ENCODE measurements at places on chromosomes 2 and 18.

GRCh38 chr2:240935103-240935876 lies 29.2 kb downstream of the CROCC2 start:
- no peak for DNase-seq

GRCh38 chr2:188966079-188966571 lies 8.0 kb upstream of the COL3A1 start:
- DNase-seq = no peak

- DNase-seq = no peak
These were observed 92.6 kb downstream of the VAPA start for GRCh38 chr18:10006311-10006893.

- no peak for DNase-seq
These were observed 16.0 kb downstream of the SLC66A2 start for GRCh38 chr18:79935499-79935898.

DNA sequence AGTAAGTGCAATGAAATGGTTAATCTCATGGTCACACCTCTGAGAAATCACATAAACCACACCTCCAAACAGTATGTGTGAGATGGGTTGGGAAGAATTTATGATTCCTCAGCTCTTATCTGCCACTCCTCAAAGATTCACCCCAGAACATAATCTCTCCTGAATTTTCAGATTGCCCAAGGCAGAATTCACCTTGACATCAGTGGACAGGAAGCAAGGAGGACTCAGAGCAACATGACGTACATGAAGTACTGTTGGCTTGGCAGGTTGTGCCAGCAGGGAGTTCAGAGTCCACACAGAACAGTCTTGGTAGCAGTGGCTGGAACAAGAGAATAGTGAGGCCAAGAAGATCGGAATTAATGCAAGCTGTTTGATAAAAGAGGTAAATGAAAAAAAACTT lies 31.7 kb upstream of the CYBRD1 start:
- no peak for DNase-seq

GRCh38 chr2:227016894-227017293 lies 147.1 kb downstream of the COL4A4 start:
- no peak for DNase-seq

DNA sequence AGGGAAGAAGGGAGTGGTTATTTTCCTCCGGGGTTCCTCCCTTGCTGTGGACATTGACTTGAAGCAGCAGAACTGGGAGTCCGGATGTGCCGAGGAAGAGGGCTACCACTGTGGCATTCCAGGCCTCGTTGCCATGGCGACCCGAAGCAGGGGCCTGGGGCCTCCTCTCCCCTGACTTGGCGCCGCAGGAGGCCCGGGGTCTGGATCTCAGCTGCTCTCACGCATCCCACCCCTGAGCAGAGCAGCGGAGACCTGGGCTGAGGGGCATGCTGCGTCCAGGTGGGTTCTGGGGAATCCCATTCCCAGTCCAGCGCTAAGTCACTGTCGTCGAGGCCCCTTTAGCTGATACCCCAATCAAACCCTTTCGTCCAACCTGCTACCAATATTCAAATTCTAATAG lies 100.2 kb downstream of the BCL11A start:
- DNase-seq = no peak

DNA sequence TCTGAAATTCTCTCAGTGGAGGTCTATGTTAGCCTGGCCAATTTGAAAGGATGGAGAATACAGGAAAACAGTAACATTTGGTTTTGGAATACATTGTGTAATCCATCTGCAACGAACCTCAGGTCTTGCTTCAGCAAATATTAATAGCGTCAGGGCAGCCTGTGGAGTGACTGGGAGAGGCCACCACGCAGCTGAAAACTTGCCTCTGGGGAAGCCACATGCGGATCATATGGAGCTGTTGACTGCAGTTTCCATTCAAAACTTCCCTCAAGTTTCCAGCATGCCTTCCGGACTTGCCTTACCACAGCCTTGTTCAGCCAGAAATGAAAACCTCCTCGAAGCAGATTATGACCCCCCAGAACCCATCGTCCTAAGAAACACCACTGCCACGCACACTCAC lies 25.7 kb downstream of the BCL11A start:
- DNase-seq = no peak

- DNase-seq = no peak
These were observed 5.3 kb downstream of the COL3A1 start for GRCh38 chr2:188979187-188980114.

DNA sequence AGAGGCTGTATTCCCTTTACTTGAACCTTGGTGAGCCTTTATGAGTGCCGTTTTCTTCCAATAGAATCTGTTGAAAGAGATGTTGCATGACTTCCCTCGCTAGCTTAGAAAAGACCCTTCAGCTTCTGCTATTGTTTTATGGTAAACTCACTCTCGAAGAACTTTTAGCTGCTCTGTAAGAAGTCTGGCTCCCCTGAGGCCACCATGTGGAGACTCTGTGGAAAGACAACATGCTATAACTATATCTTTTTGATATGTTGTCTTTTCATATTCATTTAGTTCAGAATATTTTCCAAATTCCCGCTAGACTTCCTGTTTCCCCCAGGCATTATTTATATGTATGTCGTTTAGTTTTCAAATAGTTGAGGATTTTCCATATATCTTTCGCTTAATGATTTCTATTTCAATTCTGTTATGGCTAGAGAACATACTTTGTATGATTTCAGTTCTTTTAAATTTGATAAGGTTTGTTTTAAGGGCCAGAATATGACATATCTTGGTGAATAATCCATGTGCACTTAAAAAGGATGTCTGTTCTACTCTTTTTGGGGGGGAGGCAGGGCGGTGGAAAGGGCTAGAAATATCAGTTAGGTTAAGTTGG lies 64.1 kb downstream of the PTPN4 start:
- no peak for DNase-seq

DNA sequence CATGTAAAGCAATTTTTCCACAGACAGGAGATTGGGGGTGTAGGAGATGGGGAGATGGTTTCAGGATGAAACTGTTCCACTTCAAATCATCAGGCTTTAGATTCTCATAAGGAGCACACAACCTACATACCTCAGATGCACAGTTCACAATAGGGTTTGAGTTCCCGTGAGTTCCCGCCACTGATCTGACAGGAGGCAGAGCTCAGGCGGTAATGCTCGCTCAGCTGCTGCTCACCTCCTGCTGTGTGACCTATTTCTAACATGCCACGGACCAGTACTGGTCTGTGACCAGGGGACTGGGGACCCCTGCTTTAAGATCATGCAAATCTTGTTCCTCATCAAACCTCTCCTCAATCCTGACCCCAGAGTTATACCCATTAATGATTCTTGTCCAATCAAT lies 70.1 kb downstream of the RPE start:
- no peak for DNase-seq

GRCh38 chr18:11324510-11324909 lies 175.1 kb upstream of the PIEZO2 start:
- DNase-seq = no peak

DNA sequence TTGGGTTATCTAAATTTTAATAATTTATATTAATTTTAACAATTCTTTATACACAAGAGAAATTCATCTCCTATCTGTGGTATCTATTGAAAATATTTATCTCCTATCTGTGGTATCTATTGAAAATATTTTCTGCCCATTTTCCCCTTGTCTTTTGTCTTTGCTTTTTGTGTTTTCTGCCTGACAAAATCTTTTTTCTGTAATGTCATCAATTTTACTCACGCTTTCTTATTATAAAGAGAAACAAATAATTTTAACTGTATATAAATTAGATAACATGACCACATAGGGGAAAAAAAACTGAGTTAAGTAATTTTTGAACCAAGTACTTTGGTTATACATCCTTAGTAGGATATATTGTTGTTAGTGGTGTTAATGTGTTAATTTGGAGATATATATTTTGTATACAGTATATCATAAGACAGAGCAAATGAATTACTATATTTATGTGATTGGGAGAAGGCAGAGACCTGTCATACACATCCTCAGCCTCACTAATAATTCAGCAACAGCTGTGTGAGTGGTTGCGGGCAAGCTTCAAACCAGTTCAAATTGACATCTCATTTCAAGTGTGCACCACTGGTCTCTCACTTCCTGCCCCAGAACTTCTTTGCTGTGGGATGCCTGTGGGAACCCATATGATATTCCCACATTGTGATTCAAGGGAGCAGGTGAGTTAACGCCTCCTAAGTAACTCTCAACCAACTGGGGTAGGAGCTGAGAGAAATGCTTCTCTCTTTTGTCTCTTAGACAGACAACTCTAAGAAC lies 292.4 kb downstream of the SP3 start:
- no peak for DNase-seq

DNA sequence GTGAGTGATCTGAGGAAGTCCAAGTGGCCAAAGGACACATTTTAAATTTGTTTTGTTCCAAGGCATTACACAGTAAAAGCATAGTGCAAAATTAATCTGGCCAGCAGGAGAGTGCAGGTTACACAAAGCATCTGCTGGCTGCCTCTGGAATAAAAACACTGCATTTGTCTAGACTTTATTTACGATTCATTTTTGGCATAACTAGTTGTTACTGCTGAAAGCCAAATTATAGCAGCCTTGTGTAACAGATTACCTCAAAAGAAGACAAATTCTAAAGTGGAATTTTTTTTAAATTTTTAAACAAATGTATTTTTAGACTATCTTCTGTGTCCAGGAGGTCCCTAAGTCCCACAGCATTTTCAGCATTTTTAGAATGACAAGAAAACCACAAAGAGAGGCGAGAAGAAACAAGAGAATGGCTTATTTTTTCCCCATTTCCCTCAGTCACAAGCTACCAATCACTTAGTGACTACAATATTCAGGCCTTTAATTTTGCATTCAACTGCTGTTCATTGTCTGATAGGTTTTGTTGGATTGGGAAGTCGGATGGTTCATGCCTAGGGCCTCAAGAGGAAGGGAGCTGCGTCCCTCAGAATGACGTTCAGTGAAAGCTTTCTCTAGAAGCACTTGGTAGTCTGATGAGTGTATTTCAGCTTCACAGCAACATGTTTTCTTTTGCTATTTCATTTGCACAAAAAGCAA lies 46.0 kb downstream of the TMEFF2 start:
- DNase-seq = no peak

DNA sequence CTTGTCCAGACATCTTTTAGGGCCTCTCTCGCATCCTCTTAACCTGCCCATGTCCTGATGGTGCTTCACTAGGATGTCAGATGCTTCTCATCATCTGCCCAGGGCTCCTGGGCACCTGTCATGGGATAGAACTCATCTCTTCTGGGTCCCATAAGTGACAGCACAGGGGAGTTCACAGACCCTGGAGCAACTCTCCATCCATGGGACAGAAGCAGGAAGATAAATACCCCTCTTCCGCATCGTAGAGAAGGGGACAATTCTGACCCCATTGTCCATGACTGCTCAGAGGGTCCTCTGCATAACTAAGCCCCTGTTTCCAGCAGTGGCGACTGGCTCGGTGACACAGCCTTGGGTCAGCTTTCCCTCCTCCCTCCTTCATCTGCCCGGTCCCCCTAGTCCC lies 82.3 kb downstream of the TWIST2 start:
- no peak for DNase-seq

GRCh38 chr2:55876429-55877086 lies 47.0 kb downstream of the EFEMP1 start:
- DNase-seq = no peak

- no peak for DNase-seq
These were observed 226.3 kb downstream of the TCF4 start for GRCh38 chr18:55361492-55362250.

DNA sequence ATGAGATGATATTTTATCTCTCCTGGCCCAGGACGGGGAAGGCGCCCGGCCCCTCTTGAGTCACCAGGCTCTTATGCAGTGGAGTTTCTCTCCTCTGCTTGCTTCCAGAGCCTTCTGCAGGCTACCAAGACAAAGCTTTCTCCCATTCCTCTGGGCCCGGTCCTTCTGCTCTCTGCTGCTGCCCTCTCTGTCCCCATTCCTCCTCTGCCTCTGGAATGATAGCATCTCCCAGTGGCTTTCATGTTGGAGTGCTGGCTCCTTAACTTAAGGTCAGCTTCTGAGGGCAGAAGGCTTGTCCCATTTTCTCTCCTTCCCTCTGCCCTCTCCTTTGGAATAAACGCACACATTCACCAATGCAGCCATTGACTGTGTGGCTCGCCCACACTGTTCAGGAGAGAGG lies 86.2 kb downstream of the SDC1 start:
- DNase-seq = no peak

DNA sequence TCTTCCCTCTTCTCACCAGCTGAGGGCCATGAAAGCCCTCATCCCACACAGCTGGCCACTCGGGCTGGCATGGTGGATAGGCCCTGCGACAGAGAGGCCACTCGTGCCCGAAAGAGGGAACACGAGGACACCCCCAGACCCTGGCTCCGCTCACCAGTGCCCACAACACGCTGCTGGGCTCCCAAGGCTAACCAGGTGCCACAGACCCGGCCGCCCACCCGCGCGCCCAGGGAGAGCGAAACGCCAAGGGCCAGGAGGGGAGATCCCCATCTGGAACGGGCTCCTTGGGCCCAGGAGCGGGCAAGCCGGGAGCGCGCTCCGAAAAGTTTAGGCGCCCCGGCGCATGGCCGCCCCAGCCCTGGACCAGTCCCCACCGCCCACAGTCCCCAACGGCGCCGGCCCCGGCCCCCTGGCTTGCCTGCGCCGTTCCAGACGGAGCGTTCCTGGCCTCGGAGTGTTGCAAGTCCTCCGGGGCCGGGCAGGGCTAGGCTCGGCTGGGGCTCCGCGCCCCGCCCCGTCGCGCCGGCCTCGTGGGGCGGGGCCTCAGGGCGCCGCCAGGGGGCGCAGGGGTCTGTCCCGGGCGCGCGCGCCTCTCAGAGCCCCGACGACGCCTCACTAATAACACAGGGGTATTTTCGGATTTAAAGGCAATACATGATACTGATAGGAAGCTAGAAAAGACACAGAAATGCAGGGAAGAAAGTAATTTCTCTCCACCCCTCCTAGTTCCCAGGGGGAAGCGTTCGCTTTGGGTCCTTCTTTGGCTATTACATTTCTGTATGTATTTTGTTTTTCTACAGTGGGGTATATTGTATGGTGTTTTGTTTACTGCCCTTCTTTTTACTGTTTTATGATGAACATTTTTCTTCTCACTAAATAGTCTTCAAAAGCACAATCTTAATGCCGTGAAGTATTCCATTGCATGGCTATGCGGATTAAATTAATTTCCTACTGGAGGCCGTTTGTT lies at the start of gene TMBIM1:
TSS of gene TMBIM1 (minus strand) at position 456 of the 967 bp plus-strand sequence. CDS start 10,362 bp downstream, outside the sequence.
- peak; percentile 60 for DNase-seq

- DNase-seq = no peak
These were observed 43.6 kb upstream of the MAP2 start for GRCh38 chr2:209380293-209380692.

- DNase-seq = no peak
These were observed 61.7 kb downstream of the ACKR3 start for GRCh38 chr2:236631281-236631855.

- no peak for DNase-seq
These were observed 421.1 kb upstream of the RAB12 start for GRCh38 chr18:8188184-8188583.

DNA sequence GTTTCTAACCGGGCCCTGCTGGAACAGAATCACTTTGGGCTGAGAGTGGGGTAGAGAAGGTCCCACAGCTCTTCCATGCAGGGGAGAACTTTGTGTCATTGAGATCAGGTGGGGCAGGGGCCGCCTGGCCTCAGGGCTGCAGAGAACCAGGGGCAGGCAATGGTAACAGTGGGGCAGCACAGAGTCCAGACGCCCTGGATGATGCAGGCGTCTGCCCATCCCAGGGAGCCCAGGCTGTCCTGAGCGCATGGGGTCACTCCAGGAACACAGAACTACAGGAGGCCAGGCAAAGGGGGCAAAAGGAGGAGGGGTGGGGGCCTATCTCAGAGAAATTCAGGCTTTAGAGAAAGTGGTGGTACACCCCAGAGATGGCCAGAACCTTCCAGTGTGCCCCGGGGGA lies 121.3 kb downstream of the NDUFA10 start:
- no peak for DNase-seq
